EH (cell line): ENCODE measurements at places on chromosomes 7 and 10.

DNA sequence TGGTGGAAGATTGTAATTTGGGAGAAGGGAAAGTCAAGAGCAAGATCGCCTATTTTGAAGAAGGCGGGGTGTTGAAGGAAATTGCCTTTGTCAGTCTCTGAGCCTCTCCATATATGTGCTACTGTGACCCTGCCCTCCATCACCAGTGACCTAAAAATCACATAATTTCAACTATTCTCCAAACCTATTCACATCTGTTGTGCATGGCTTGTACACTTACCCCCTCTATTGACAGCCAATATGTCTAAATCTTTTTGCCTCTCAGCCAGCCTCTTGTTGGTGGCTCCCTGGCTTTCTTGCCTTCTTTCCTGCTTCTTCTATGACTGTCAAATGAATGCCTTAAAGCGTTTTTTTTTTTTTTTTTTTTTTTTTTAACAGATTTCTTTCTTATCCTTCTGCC, 295.6 kb downstream of the AUTS2 start:
- no peak for DNase-seq

GRCh38 chr7:78063758-78064157, 265.2 kb downstream of the PHTF2 start:
- no peak for DNase-seq

GRCh38 chr10:132139526-132139925, 47.2 kb upstream of the DPYSL4 start:
- no peak for DNase-seq

- DNase-seq = no peak
These were observed 194.9 kb upstream of the GRM3 start for GRCh38 chr7:86448856-86449255.

GRCh38 chr10:119292968-119293760, 85.8 kb downstream of the GRK5 start:
- no peak for DNase-seq

DNA sequence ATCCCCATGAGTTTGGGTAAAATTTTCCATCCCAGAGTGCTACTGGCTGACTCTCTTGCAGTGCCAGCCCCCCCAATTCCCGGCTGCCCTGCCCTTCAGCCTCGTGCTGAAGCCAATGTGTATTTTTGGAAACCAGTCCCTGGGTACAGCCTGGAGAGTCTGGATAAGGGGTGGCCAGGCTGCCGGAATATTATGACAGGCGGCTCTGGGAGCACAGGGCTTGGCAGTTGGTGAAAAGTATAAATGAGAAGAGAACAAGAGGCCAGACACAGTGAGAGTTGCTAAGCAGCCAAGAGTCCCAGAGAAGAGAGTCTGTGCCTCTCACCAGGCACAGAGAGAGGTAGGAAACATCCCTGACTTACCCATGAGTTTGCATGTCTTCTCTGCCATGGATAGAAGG, 53.6 kb downstream of the TMEM130 start:
- DNase-seq = no peak

- no peak for DNase-seq
These were observed 550 bp upstream of the CREM start for GRCh38 chr10:35126062-35126529.

GRCh38 chr10:63586043-63586442, 64.8 kb downstream of the REEP3 start:
- no peak for DNase-seq

GRCh38 chr7:153090209-153090608, 330.7 kb downstream of the ACTR3B start:
- no peak for DNase-seq

GRCh38 chr7:156206174-156206573, 393.9 kb upstream of the SHH start:
- DNase-seq = no peak

DNA sequence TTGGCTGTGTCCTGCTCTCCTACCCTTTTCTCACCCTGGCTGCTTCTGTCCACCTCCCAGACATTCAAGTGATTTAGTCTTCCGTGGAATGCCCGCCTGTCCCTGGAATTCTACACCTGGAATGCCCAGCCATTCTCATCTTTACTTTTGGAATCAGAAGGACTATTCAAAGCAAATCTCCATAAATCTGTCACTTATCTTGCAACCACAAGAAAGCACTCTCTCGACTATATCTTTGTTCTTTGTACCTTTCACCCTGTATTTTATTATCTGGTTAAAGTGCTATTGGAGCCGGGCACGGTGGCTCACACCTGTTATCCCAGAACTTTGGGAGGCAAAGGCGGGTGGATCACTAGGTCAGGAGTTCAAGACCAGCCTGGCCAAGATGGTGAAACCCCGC, 79.3 kb upstream of the KMT2E start:
- DNase-seq = no peak

- DNase-seq = peak; percentile 95
These were observed 212.8 kb downstream of the MAD1L1 start for GRCh38 chr7:2019711-2020511.

DNA sequence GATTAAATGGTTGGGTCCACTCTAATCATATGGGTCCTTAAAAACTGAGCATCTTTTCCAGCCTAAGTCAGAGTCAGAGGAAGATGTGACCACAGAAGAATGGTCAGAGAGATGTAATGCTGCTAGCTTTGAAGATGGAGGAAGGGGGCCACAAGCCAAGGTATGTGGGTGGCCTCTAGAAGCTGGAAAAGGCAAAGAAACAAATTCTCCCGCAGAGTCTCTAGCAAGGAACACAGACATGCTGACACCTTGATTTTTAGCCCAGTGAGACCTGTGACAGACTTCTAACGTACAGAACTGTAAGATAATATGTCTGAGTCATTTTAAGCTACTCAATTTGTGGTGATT, 1.5 kb upstream of the EXOC6 start:
- no peak for DNase-seq

DNA sequence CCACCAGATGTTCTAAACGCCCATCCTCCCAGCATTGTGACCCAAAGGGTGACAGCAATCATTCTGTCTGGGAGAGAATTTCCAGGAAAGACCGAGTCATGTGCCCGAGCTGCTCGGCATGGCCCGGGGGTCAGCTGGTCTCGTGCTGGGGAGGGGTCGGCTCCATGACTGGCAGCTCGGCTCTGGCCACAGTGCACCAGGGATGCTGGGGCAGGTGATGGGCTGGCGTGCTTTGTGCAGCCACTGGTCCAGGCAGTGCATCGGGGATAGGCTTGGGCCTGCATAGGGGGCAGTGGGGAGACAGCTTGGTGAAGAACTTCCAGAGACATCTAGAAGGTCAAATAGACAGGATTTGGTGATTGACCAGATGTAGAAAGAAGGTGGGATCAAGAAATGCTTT, 39.2 kb upstream of the PSMG3 start:
- no peak for DNase-seq
